Kidney (tissue), 22 donors: ENCODE measurements at places on chromosomes 16 and 17.

DNA sequence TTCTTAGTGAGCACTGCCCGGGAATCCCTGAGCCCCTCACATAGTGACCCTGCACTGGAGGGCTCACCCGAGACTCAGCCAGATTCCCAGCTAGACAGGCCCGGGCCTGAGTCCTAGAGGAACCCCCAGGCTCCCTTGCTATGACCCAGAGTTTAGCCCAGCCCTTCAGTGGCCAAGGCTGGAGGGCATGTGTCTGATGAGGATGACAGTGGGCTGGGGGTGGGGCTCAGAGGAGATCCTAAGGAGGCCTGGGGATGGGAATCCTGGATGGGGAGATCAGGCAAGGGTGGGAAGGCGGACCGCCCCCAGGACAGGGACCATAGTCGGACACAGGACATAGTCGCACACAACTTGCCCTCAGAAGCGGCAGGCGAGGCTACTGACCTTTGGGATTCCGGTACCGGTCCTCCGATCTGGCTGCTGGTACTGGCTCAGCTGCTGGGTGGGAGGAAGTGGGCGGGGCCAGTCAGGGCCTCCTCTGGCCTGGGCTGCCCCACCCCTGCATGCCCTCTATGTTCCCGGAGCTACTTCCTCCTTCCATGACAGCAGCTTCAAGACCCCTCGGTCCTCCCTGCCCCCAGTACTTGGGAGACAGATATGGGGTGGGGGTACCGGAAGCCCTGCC is 1.1 kb downstream of the CD79B start:
- no peak for DNase-seq

- DNase-seq: no peak
These were observed 2.5 kb upstream of the ARHGAP23 start for GRCh38 chr17:38425744-38426143.

DNA sequence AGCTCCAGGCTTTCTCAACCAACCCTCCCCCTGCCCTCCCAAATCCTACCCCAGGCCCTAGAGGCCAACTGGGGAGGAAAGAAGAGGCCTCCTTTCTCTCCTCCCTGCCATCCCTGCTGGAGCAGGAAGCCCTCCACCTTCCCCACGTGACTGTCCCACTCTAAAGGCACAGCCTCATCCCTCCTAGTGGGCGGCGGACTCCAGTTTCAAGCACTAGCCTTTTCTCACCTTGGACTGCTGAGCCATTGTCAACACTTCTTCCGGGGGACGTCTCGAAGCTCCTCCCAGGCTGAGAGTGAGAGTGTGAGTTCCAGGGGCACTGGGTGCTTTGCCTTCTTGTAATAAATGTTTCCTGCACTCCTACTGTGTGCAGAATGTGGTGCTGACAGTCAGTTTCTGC is 21.4 kb upstream of the IRX6 start:
- DNase-seq: peak; percentile 68

DNA sequence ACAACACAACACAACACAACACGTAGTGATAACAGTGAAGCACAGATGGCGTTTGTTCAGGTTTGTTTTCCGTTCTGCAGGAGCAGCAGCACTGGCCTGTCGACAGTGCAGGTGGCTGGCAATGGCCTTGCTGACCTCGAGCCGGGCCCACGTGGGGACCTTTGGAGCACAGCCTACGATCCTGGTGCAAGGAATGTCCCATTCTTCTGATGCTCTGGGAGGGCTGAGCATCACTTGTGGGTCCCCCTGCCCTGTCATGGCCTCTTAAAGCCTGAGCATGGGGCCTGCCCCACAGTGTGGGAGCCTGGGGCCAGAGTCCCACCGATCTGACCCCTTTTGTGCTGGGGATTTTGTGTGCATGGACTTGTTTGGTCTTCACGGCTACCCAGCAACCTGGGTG is 6.8 kb downstream of the MAP2K3 start:
- DNase-seq: no peak

DNA sequence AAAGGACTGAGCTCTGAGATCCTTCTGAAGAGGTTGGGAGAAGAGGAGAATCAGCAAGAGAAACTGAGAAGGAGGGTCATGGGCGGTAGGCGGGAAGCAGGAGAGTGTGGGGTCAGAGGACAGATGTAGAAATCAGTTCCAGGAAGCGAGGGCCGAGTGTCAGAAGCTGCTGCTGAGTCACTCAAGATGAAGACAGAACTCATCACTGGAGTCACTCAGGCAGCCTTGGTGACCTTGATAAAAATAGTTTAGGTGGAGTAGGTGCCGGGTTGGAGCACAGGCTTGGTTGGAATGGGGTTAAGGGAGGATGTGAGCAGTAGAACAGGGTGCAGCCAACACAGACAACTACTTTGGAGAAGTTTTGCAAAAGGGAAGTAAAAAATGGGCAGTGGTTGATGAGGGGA is 6.1 kb upstream of the ITGAM start:
- DNase-seq: no peak

DNA sequence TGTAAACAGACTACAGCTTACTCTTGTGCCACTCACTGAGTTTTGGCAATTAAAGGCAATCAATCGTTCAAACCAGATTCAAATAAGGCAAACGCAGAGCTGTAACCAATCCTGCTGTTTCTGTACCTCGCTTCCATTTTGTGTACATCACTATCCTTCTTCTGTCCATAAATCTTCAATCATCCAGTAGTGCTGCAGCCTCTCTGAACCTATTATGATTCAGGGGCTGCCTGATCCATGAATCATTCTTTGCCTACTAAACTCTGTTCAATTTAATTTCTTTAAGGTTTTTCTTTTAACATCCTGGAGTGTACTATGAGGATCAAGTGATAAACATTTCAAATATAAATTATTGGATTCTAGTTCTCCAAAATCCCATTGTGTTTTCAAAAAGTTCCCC is 93.9 kb downstream of the CEP112 start:
- no peak for DNase-seq

DNA sequence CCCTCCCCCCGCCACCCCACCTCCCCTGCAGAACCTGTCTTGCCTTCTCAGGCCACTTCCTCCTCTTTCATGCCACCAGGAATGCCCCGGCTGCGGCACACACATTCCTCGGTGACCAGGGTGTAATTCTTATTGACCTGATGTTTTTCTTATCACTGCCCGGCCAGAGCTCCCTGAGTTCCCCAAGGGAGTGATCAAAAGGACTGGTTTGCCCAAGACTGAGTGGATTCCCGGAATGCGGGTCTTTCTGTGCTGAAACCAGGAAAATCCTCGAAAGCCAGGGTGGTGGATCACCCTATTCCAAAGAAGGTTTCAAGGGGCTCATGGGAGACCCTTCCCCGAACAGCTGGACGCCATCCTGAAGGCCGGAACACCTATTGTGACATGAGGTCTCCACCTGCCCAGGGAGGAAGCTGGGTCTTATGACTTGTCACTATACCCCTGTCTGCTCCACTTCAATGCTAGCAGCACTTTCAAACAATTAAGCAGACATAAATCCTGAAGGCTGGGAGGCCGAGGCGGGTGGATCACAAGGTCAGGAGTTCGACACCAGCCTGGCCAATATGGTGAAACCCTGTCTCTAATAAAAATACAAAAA is 53.0 kb upstream of the RPL38 start:
- DNase-seq: peak; percentile 47

DNA sequence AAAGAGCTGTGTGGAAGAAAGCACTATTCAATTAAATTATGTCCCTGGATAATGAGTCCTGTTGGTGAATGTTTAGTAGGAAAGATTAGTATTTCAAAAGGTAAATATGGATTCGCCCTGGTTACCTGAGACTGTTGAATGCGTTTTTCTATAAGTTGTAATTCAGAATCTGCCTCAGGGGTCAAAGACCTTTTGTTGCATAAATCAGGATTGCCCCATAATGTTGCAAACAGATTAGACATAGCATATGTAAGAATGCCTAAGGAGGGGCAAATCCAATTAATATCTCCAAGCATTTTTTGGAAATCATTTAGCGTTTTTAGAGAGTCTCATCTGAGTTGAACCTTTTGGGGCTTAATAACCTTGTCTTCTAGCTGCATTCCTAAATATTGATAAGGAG is 70.1 kb upstream of the ARL4D start:
- no peak for DNase-seq

DNA sequence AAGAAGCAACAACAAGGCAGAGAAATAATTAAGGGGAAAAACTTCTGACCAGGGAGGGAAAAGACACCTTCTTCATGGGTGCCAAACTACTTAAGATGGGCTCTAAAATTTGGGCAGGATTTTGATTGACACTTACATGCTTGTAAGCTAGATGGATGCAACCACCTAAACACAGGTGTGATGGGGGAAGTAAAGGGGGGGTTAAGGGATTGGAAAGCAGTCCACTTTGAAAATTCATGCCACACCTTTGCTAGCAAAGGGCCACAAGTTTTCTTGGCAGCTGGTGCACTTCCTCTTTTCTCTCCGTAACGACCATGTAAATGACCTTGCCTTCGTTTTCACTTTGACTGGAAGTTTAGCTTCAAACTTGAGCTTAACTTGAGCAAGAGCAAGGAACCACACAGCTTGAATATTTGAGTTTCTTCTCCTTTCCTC is 14.3 kb upstream of the PRKAR1A start:
- no peak for DNase-seq

- DNase-seq: peak; percentile 85
These were observed 21.1 kb downstream of the ANKRD40 start for GRCh38 chr17:50686494-50687199.

GRCh38 chr17:80374732-80375585 is 40.0 kb upstream of the ENDOV start:
- DNase-seq: no peak

- DNase-seq: peak; percentile 49
These were observed 6.5 kb downstream of the SNRNP25 start for GRCh38 chr16:60166-60565.

GRCh38 chr17:82613283-82614094 is 34.8 kb downstream of the WDR45B start:
- DNase-seq: peak; percentile 63

DNA sequence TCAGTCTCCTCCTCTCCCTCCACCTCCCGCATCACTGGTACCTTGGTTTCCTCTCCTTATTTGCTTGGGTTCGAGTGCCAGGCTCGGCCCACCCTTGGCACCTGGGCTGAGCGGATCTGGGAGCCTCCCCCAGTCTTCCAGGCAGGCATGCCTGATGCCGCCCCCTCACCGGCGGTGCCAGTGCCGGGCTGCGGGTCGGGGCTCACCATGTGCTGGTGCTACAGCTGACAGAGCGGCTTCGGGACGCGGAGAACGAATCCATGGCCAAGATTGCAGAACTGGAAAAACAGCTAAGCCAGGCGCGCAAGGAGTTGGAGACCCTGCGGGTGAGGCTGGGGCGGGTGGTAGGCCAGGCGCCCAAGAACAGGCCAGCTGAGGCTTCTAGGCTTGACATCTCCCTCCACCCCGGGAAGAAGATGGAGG is 19.2 kb downstream of the FMNL1 start:
- DNase-seq: peak; percentile 66

DNA sequence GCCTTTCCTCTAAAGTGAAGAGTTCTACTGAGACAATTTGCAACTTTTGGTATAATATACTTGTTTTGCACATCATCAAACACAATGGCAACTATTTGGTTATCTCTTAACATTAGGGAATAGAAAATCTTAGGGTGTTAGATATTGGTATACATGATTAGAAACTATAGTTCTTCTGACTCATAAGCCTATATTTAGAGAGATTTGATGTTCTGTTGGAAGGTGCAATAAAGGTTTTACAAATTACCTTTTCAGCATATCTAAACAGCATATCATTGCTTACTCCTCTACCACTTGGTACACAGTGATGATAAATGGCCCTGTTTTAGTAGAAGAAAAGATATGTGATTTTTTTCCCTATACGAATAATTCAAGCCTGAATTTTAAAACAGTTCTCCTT is 6.2 kb downstream of the EVI2B start:
- DNase-seq: no peak

DNA sequence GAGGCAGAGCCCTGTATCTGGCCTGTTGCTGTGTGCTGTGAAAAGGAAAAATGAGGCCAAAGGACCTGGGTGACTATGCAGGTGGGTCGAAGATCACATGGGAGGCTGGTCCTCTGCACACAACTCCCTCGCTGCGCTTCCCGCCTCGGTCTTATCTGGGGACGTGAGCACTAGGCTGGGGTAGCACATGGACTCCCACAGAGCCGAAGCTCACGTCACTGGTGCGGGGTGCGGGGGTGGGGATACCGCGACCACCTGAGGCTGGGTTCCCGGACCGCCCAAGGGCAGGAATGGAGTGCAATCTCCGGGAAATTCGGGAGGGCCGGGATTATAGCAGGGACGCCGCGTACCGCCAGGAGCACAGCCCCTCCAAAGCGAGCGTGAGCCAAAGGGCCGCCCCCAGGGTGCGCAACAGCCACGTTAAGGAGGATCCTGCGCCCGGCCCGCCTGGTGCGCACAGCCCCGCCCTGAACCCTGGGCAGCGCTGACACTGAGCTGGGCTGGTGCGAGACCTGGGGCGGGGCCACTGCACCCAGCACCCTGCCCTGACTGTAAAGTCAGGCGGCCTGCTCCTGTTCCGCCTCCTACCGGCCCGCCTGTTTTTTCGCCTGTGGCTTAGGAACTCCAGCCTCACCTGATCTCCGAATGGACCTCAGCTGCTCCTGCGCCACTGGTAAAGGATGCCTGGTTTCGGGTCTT is 4.8 kb downstream of the MT1A start:
- peak; percentile 50 for DNase-seq

DNA sequence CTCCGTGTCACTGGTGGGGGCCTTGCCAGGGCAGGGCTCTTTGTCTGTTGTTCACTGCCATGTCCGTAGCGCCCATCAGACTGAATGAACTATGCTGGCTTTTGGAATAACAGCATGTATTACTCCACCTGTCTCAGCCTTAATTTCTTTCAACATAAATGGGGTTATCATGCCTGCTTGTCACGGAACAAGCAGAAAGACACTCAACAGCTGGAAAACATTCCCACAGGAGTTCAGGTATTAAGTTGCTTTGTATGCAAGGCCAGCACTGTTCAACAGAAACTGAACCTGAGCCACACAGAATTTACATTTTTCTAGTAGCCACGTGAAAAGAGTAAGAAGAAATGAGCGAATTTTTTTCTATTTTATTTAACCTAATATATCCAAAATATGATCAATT is 13.1 kb downstream of the PPL start:
- DNase-seq: no peak

GRCh38 chr17:48597778-48598631 is 4.4 kb upstream of the HOXB5 start:
- DNase-seq: peak; percentile 90

DNA sequence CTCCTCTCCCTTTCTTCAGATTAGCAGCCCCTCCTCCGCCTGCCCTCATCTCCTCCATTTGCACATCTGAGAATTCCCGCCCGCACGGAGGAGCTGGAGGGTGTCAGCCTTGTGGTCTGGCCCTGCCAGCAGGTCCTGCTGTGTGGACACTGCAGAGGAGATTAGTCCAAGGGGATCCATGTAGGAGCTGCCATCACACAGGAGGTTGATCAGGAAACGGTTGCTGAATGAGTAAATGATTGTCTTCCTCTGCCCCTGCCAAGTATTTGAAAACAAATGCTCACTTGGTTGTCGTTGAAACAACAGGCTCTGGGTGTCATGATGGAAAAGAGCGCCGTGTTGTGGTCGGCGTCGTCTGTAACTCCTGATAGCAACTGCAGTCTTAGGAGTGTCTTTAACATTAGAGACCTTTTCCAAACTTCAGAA is 63.8 kb upstream of the CHMP6 start:
- no peak for DNase-seq

GRCh38 chr17:75103601-75104554 is 5.9 kb upstream of the ARMC7 start:
- DNase-seq: no peak

GRCh38 chr17:71176928-71177443 is 943.8 kb upstream of the SOX9 start:
- DNase-seq: no peak

- DNase-seq: no peak
These were observed 72.8 kb downstream of the CACNG3 start for GRCh38 chr16:24328835-24329452.
